ENCODE measurements at places on chromosomes 6 and 20.

- DNase-seq: no peak
Observed at GRCh38 chr6:73942592-73943186, 246.7 kb downstream of the CD109 start.

GRCh38 chr6:119830494-119831295, 481.1 kb upstream of the MAN1A1 start:
- DNase-seq: no peak

- no peak for DNase-seq
Observed at GRCh38 chr20:43583982-43584432, 6.7 kb upstream of the IFT52 start.

GRCh38 chr6:127932708-127933107, 31.9 kb upstream of the THEMIS start:
- no peak for DNase-seq

DNA sequence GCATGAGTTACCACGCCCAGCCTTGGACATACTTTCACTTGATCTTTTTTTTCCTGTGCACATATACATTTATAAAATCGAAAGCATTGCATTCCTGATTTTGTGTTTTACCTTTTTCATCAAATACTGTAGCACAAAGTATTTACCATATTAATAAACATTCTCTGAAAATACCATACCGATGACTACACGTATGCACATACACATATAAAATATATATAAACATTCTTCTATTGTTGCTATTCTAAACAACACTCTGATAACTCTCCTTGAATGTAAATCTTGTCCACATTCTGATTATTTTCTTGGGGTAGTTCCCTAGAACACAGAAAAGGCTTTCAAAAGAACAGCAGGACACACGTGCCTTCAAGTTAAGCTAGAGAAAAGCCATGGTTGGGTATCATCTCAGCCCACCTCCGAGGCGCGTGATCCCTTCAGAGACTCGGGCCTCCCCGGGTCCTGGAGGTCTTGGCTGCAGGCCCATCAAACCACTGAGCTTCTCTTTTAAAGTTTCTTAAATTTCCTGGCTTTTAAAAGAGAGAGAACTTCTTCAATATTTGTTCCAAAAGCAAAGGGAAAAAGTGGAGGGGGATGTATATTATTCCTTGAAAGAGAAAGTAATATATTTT, 198.1 kb downstream of the MYLK4 start:
- no peak for DNase-seq

DNA sequence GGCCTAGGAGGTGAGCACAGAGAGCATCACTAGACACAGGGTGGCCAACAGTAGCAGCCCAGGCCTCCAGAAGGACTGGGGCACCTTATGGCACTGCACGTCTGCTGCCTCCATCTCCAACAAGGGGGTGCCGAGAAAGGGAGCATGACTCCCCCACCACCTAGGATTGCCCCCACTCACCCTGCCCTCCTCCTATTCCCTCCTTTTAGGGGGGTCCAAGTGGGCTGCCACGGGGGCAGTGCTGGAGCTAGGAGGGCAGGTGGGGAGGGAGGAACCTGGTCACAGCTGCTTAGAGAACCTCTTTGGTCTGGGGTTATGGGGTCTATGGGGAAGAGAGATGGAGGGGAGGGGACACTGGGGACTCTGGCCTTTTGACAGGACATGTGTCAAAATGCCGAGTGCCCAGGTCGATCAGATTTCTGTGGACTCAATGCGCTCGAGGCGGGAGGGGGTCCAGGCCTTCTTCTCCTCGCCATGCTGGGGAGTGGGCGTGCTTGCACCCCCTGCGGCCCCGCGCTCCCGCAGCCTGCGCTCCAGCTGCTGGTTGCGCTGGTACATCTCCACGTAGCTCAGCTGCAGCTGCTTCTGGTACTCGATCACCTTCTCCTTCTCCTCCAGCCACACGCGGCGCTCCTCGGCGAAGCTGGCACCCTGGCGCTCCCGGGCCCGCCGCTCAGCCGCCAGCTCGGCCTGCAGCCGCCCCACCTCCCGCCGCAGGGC, 4.5 kb upstream of the FASTKD5 start:
- no peak for DNase-seq

DNA sequence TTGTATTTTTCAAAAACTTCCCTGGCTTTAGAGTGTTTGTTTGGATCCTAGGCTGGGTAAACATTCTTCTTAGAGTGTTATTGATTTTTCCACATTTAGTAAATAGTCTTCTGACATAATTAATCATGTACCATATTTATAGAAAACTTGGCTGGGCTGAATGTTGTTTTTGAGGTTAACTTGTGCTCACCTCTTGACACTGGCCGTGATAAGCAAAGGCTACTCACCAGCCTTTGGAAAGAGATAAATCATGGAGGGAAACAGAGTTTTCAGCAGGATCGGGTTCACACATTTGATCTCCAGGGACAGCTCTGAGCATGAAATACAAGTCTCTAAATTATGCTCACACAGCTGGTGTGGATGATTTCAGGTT, 6.2 kb upstream of the CD93 start:
- no peak for DNase-seq

DNA sequence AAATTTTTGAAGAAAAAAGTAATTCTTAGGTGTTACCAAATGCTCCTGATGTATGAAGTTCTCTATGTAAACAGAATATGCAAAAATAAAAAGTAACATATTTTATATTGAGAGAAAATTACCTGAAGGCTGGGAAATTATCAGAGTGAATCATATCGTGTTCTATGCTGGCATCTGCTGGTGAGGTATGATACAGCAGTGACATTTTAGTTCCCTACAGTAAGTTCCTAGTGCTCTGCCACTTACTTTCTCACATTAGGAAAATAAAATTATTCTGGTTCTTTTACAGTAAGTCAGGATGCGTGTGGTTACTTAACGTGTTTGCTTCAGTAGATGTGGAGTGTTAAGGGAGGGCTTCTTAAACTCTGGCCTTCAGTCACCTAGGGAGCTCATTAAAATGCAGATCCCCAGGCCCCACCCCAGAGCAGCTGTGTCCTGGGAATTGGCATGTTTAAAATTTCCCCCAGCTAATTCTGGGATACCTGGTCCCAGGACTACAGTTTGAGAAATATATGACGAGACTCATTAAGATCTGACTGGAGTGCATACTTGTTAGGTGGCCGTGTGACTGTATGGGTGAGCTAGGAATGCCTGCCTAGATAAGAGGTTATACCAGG, 3.2 kb downstream of the ACTR5 start:
- no peak for DNase-seq

GRCh38 chr6:154166140-154166539, 127.1 kb downstream of the OPRM1 start:
- no peak for DNase-seq

GRCh38 chr6:136487759-136488425, 62.3 kb downstream of the MAP7 start:
- DNase-seq: no peak

DNA sequence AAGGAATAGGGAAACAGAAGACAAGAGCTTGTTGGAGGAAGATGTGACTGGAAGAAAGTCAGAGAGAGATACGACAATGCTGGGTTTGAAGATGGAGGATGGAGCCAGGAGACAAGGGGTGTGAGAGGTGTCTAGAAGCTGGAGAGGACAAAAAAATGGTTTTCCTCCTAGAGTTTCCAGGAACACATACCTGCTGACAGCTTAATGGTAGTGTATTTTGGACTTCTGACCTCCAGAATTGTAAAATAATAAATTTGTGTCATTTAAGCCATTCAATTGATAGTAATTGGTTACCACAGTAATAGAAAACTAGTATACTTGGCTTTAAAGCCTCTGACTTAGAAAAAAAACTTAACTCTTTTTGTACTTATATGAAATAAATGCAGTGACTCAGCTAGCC, 3.6 kb downstream of the AIG1 start:
- no peak for DNase-seq

DNA sequence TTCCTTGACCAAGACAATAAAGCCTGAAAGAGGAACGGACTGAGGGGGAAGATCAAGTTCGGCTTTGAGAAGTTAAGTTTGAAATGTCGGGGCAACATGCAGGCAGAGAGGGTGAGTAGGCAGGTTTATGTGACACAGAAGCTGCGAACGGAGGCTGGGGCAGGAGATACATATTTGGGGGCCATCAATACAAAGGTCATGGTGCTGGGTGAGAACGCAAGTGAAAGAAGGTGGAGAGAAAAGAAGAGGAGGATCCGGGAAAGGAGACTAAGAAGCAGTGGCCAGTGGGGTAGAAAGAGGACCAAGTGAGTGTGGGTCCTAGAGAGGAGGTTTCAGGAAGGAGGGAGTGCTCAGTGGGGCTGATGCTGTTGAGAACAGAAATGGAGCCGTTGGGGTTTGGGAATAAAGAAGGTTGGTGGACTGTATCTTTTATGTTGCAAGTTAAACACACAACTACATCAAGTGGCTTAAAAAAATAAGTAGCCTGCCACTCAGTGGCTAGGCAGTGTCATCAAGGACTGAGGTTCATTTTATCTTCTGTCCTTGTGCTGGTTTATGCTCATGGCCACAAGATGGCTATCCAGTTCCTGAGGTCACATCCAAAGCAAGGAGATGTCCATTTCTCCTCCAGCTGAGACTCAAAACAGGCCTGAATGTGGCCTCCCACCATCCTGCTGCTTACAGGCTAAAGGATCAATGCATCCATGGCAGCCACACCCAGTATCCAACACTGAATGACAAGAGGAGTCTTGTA, 1.7 kb upstream of the BLCAP start:
- no peak for DNase-seq

DNA sequence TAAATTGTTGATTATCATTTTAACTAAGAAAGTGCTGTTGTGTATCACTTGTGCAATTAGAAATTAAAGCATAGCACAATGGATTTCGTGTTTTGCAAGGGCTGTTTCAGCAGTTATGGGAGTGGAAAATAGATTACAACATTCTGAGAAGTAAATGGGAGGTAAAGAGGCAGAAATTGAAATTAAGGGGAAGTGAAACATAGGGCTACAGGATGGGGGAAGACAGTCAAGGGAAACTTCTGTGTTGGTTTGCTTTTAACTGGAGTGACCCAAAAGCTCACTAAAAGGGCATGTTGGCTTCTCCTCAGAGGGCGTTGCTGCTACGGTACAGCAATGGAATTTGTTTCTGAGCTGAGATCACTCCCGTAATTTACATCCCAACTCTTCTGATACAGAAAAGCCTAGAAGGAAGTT, 147.5 kb downstream of the BCAS1 start:
- DNase-seq: no peak

DNA sequence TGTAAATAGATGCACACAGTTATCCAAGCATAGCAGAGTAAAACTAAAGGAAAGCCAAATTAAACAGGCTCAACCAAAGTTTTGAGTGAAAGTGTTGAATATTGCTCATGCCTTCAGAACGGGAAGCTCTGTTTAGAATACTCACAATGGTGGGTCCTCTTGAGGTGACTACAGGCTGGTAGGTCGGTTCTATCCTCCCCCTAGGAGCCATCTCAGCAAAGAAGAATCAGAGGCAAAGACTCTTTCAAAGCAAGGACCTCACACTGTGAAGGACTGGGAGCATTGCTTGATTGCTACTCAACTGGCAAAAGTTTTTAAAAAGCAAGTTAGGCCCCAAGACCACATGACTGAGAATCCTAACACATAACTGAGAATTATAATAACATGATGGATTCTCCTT, 88.4 kb upstream of the JAG1 start:
- no peak for DNase-seq

DNA sequence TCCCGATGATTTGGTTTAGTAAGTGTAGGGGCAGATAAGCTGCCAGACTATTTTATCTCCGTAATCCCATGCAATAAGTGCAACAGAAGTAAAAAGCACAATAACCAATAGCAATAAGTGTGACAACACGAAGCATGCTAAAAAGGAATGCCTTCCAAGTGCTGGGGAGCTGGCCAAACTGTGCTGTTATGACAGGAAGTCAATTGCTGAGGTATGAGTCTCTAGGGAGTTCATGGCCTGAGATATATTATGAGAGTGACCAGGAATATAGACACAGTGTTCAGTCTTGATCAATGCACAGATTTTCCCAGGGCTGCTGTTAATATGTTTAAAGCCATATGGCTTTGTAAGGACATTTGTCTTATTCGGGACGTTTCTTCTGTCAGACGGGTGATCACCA, 10.5 kb upstream of the ANGPT4 start:
- DNase-seq: no peak

DNA sequence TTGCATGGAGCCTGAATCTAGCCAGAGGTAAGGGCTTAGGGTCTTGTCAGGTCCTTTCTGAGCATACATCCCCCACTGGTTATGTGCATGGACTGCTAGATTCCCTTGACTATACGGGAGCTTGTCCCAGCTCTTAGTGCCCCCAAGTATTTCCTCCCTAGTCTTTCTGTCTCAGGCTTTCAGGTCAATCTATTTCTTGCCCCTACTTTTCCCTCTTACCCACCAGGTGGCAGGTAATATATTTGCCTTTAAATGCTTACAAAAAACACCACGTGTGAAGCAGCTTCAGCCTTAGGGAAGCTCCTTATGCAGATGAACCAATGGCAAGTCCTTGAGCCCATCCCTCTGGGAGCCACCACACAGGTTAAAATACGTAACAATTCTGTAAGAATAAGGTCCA, 454.2 kb downstream of the GRIK2 start:
- no peak for DNase-seq

DNA sequence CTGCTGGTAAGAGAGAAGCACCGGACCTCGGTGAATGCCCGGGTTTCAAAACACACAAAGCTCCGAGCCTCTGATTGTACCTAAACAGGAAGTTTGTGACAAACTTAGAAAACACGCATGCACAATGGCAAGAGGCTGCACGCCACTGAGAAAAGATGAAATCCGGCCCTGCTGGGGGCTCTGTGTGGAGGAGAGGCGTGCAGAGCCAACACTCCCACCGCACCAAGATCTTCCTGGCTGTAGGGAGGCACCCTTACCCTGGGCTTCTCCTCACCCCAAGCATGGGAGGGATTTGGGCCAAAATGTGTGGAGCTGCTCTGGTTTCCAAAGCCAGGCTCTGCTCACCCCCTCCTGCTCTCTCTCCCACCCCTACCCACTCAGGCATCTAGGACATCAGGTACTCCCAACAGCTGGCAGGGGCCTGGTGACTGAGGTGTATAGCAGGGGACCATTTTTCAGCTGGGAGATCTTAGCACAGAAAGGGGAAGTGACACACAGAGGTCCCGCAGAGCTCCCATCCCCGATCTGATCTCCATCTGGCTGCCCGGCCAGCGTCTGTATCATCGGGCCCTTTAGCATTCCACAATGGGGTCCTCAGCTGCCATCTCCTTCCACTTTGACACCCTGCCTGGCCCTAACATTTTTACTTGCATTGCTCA, 84.2 kb downstream of the TRERF1 start:
- DNase-seq: no peak

GRCh38 chr6:34657037-34657306, 39.6 kb downstream of the ILRUN start:
- DNase-seq: no peak

DNA sequence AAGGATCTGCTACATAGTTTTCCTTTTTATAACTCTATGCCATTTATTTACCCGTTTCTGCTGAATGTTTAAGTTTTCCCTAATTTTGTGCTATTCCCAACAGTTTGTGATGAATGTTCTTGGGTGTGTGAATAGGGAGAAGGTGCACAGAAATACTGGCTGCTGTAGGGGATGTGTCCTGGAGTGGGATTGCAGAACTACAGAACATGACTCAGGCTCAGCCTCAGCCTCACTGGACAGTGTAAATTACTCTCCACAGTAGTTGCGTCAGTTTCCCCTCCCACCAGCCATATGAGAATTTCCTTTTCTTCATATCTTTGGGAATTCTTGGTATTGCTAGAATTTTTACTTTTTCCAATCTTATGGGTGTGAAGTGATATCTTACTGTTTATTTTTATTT, 57.0 kb downstream of the SLX4IP start:
- no peak for DNase-seq

GRCh38 chr20:23147964-23148730, 62.0 kb upstream of the CD93 start:
- DNase-seq: no peak

- DNase-seq: no peak
Observed at GRCh38 chr20:33875534-33876026, 64.4 kb downstream of the CHMP4B start.
